RPMI7951 (cell line): ENCODE measurements at places on chromosomes 5 and 9. TPM values are rescaled to one million over a fixed set of nuclear protein-coding genes. Genes with fewer than 3 reads are reported as not detected.

GRCh38 chr9:110750272-110750671 is 81.7 kb downstream of the MUSK start:
- peak; percentile 77 for DNase-seq

- no peak for DNase-seq
These were observed 75.4 kb upstream of the CNTLN start for GRCh38 chr9:17059465-17059864.

DNA sequence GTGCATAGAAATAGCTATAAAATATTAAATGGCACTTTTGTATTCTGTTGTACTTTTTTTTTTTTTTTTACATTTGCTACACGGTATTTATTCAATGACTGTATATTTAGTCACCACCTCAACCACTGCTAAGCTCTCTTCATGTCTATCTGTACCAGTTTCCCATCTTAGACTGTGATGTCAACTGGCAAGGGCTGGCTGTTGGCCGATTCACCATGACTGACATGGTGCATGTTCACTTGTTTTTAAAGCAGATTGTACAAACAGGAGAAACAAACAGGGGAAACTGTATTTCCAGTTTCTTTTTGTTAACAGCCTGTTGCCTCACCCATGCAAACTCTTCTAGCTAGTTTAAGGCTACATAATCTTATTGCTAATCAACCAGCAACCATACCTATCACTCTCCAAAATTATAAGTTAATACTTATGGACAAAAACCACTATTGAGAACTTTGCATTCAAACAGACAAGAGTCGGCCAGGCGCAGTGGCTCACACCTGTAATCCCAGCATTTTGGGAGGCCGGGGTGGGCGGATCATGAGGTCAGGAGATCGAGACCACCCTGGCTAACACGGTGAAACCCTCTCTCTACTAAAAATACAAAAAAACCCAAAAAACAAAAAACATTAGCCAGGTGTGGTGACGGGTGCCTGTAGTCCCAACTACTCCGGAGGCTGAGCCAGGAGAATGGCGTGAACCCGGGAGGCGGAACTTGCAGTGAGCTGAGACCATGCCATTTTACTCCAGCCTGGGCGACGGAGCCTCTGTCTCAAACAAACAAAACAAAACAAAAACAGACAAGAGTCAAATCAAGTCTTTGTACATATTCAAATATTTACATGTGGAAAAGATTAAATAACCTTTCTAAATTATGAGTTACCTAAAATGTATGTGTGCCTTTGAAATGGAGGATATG is 13.2 kb downstream of the ZFAND5 start:
- DNase-seq = peak; percentile 58

DNA sequence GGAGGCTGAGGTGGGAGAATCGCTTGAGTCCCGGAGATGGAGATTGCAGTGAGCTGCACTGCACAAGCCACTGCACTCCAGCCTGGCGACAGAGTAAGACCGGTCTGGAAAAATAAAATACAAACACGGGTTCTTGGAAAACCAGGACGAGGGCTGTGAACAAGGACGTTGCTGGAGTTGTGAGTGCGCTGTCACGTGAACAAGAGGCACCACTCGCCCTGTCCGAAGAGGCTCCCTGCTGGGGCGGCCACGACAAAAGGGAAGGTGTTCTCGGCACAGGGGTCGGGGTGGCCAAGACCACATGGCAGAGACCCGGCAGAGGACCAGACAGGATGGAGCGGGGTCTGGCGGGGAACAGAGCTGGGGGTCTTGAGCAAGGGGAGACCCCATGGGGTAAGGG is 30.6 kb upstream of the UBAC1 start:
- DNase-seq = no peak

DNA sequence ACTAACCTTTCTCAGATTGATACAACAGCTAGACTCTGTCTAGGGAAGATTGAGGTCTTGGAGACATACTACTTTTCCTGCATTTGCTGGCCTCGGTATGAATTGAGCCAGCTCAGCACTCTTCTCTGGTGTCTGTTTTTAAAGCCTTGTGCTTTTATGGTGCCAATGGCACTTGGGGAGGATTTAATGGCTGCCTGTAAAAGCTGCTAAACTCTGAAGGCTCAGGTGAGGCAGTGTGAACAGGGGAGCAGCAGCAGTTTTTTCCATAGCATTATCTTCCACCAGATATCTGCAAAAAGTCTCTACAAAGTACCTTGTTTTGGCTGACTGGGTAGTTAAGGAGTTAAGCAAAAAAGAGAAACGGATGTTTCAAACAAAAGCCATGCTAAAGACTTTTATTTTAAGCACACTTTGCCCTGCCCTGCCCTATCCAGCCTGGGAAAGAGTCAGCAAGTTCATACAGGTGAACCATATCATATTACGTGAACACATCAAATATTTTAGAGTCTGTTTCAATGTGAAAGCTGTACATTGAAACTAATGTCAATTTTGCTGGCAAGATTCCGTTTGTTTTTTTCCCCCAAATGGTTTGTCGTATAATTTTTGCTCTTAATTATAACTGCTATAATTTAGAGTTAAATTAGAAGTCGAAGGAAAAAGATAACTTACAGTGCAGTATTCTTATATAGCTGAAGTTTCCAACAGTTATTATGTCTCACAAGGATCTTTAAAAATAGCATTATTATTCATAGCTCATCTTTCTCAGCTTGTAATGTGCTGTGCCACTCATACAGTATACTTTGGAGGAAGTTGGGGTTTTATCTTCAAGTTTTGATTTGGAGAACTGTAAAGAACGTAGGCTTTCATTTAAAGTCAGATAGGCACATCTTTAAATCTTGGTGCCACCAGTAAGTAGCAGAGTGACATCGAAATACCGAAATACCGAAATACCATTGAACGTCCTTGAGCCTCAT is 424.1 kb upstream of the CD180 start:
- DNase-seq = no peak

- no peak for DNase-seq
These were observed 88.7 kb upstream of the SHB start for GRCh38 chr9:38157711-38158110.

DNA sequence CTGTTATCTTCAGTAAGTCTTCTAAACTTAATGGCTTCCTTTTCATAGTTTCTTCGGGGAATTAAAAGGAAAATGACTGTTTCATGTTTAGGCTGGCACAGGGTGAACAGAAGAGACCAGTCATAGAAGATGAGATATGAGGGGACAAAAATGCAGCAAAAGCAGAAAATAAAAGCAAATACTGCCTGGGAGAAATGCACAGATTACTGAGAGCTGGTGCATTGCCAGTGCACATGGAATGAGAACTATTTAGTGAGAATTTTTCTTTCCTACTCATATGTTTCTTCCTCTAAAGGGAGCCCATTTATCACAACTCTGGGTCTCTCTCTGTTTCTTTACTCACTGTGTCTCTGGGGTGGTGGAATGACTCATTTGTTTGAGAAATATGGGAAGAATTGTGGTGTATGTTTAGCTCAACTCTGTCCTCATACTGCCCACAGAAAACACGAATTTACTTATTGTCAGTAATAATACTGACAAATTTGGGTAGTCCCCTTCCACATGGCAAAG is 25.9 kb upstream of the ANKRD55 start:
- DNase-seq = peak; percentile 78

DNA sequence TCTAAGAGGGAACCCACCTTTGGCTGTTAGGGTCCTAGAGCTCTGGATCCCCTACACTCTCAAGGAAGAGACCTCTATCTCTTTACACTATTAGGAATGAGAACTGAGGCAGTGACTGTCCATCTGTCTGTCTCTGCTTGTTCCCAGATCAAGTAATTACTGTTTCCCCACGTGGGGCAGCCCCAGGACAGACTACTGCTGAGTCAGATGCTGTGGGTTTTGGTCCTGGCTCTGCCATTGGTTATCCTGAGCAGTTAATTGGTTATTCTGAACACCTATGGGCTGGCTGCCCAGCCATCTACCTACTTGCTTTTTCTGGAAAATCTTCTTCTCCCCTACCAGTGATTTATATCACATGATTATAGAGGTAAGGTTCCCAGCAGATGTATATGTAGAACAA is 33.3 kb downstream of the FBXO10 start:
- peak; percentile 7 for DNase-seq

GRCh38 chr5:74587300-74587699 is 53.2 kb downstream of the ENC1 start:
- DNase-seq = peak; percentile 15

DNA sequence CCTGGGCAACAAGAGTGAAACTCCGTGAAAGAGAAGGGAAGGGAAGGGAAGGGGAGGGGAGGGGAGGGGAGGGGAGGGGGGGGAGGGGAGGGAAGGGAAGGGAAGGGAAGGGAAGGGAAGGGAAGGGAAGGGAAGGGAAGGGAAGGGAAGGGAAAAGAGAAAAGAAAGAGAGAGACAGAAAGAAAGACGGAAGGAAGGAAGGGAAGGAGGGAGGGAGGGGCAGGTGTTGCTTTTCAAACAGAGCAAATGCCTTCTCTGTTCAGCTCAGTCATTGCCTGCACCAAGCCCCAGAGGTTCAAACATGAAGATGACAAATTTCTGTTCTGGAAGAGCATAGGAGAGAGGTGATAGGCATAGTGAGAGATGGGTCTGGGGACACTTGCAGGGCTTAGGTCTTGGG is 330.0 kb downstream of the DRD1 start:
- DNase-seq = no peak

GRCh38 chr5:150559701-150560100 is 51.8 kb downstream of the NDST1 start:
- no peak for DNase-seq

The IL4 gene
- not detected in 2 replicates for total RNA-seq

The MOB3B gene
- under 0.01 TPM in 1 of 2 replicates, not detected in the other for total RNA-seq

The FAM221B gene
- not detected in 2 replicates for total RNA-seq

The COL15A1 gene
- 20.2 and 21.1 TPM in 2 replicates for total RNA-seq

The GPR151 gene
- total RNA-seq = not detected in 2 replicates
